ENCODE measurements at places on chromosomes 4 and X. TPM values are rescaled to one million over a fixed set of nuclear protein-coding genes. Genes with fewer than 3 reads are reported as not detected.

- DNase-seq = no peak
Measured at GRCh38 chrX:123277347-123277746, 93.3 kb downstream of the GRIA3 start.

GRCh38 chrX:38798956-38799355 lies 2.3 kb upstream of the MID1IP1 start:
- no peak for DNase-seq

- no peak for DNase-seq
Measured at GRCh38 chr4:144954230-144954629, 143.8 kb downstream of the ANAPC10 start.

- DNase-seq = no peak
Measured at GRCh38 chrX:23890933-23891332, 16.8 kb downstream of the APOO start.

The TAF7L gene
- total RNA-seq = not detected

DNA sequence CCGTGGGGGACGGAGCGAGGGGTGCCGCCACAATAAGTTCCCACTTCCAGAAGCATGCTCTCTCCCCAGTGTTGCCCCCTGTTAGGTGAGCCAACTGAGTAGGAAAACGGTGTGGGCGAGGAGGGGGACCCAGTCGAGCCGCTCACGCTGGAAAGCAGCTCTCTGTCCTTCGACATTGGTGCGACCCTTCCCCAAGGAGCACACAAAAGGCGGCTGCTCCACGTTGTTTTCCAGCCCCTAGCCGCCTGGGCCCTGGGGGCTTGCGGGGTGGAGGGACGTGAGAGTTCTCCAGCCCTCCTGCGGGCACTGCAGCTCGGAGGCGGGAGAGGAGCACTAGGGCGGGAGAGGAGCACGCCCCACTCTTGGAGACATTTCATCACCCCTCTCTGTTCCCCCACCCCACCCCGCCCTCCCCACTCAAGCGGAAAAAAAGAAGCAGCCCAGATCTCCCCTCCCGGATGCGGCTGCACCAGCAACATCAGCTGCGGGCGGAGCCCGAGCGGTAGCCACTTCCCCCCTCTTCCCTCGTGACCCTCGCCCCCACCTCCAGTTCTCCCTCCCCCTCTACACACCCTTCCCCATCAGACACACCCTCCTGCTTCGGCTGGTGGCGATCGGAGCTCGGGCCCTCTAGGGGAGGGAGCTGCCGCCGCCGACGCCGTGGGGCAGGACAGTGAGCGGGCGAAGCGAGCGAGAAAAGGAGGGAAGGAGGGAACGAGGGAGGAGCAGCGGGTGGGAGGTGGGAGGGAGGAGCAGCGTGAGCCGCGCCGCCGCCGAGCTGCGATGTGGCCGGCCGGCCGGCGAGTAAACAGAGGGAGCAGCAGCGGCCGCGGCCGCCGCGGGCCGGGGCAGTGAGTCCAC lies at the start of gene DOCK11:
DOCK11 (plus strand) TSS at position 755 of the 861 bp plus-strand sequence. CDS start 157 bp downstream, outside the sequence.
- peak; percentile 57 for DNase-seq

DNA sequence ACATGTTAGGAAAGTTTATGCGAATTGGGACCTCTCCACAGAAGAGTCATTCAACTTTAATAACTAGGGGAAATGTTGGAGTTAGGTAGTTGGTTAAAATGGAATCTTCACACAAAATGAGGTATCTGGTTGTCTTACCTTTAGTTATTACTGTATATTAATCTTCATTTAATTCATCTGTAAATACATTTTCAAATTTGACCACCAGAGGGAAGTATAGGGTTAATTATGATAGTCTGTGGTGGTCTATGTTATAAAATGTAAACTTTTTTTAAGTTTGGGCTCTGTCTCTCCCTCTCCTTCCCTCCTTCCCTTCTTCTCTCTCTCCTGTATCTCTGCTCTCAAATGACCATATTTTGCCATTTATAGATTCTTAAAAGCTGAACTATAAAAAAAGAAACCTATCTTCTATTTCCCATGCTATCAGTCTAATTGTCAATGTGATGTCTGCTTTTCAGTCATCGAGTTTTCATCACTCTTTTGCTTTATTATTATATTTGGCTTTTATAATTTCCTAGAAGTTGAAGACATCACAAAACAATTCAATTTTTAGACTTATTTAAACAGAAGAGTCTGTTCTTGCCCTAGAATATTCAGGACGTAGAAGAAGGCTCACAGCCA lies 49.8 kb downstream of the TMEM144 start:
- no peak for DNase-seq

GRCh38 chr4:1213336-1213995 lies 35.5 kb downstream of the CTBP1 start:
- DNase-seq = no peak
